Stimulated activated CD8-positive, alpha-beta memory T cell treated with anti-CD3 and anti-CD28 coated beads, Interleukin-7, amount 100 ng/mL, for 1 hour (primary cell): ENCODE measurements at places on chromosomes 11 and 22.

- DNase-seq = no peak
These were observed 251.9 kb upstream of the FAT3 start for GRCh38 chr11:91972665-91973266.

- DNase-seq = no peak
These were observed 60.9 kb upstream of the CLMP start for GRCh38 chr11:123255909-123256308.

DNA sequence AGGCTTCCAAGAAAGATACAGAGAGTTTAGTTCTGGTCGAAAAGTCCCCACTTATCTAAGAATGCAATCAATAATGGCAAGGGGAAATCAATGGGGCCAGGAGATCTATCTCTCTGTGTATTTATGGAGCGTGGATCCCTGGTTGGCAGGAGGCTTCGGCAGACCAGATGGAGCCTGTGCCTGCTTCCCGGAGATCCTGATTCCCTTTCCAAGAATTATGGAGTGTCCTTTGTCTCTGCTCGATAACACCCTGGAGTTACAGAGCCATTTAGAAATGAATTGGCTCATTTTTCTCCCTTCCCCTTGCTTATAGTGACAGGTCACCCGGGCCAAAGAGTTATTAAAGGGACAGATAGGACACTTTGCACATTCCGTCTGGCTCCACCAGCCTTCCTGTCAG is 92.4 kb downstream of the ISX start:
- DNase-seq = no peak

- no peak for DNase-seq
These were observed at the start of gene SLC1A2 for GRCh38 chr11:35419184-35419829. Gene SLC1A2, minus strand, starts transcription at chr11:35419558. Its CDS starts 592 bp downstream, at chr11:35418966.

DNA sequence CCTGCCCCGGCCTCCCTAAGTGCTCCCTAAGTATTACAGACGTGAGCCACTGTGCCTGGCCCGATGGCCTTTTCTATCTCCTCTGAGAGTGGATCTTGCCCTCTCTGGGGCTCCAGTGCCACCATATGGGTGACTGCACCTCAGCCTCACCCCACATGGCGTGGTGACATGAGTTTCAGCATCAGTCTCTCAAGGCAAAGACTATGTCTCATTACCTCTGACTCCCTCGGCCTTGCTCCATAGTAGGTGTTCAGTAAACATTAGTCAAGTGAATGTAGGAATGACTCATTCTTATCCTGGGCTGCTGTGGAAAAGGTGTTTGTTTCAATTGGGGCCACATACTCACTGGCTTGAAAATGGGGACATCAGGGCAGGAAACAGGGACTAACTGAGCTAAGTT is 168.8 kb downstream of the GRIK4 start:
- no peak for DNase-seq

- no peak for DNase-seq
These were observed 118.1 kb downstream of the DBX1 start for GRCh38 chr11:20042045-20042639.

- DNase-seq = no peak
These were observed 1120.5 kb upstream of the RAG2 start for GRCh38 chr11:37718431-37718999.

DNA sequence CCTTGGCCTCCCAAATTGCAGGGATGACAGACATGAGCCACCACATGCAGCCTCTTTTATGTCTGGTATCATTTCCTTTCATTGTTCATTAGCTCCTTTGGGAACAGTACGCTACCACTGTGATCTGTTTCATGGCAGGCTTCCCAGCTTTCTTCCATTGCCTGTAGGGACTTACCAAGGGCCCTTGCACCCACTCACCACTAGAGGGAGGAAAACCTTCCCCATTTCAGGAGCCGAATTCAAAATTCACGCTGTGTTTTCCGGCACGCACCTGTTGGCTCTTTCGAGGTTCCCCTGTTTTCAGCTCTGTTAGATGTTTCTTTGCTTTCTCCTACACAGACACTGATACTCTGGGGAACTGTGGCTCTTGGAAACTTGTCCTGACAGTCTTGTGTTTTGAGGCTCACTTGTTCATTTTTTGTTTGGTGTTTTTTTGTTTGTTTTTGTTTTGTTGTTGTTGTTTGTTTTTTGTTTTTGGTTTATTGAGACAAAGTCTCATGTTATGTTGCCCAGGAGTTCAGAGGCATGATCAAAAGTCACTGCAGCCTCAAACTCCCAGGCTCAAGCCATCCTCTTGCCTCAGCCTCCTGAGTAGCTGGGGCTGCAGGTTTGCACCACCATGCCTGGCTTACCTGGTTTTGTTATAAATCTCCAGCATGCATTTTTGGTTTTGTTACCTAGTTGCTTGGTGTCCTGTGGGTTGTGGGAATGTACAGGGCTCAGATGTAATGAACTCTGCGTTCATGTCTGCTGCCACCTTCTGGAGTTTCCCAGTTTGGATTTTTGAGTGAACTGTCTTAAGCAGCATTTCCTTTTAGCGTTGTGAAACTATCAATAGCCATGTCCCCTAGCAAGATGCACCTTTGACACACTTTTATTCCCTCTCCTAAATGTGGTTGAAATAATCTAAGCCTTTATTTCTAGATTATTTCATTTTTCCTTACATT is 2.3 kb downstream of the KRTAP5-11 start:
- DNase-seq = no peak

- DNase-seq = no peak
These were observed 17.4 kb upstream of the ETS1 start for GRCh38 chr11:128604723-128605122.

- no peak for DNase-seq
These were observed 118.1 kb upstream of the CLPB start for GRCh38 chr11:72552399-72552910.

- DNase-seq = no peak
These were observed 15.4 kb downstream of the FAM181B start for GRCh38 chr11:82718307-82718706.

GRCh38 chr11:117187799-117188481 is 9.4 kb downstream of the SIDT2 start:
- no peak for DNase-seq

- DNase-seq = no peak
These were observed 197.7 kb downstream of the AASDHPPT start for GRCh38 chr11:106275151-106275550.

- DNase-seq = no peak
These were observed at the start of gene PARVB for GRCh38 chr22:44024288-44024921. Gene PARVB, plus strand, starts transcription at chr22:44024302. Its CDS starts 38 bp downstream, at chr22:44024340.

- DNase-seq = no peak
These were observed 39.6 kb downstream of the CUL5 start for GRCh38 chr11:108048269-108048668.

DNA sequence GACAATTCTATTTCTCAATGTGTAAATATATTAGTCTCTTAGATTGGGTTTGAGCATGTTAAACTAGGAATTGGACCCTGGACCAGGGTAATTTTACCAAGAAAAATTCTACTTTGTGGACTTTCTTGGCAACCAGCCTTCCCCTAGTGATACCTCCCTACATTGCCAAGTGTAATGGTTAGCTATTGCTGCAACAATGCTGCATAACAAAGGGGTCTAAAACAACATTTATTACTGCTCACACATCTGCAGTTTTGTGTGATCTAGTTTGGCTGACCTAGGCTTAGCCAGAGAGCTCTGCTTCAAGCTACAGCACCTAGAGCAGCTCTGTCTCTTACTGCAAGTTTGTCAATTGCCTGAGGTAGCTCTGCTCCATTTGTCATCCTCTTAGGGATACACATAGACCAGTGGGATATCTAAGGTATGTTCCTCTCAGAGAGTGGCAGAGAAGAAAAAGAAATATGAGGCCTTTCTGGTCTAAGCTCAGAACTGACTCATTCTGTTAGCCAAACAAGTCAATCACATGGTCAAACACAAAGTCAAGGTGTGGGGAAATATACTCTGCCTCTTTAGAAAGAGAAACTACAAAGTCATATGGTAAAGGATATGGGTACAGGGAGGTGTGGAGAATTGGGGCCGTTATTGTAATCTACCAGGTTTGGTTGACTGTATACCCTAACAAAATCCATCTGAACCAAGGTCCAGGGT is 2.0 kb upstream of the LAYN start:
- DNase-seq = no peak

DNA sequence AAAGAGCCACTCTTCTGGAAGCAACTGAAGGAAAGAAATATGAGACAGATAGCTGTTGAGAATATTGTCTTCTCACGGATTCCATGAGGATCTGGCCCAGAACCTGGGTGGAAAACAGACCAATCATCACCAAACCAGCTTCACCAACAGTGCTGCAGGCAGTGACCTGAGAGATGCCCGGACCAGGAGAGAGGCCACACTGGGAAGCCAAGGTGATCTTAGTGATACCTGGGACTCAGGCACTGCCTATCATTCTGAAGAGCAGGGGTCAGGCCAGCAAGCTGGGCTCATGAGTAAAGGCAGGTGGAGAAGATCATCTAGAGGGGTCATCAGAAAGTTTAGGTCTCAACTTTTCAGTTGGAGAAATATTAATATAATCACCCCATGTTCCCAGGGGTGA is 595.8 kb upstream of the CADM1 start:
- no peak for DNase-seq

DNA sequence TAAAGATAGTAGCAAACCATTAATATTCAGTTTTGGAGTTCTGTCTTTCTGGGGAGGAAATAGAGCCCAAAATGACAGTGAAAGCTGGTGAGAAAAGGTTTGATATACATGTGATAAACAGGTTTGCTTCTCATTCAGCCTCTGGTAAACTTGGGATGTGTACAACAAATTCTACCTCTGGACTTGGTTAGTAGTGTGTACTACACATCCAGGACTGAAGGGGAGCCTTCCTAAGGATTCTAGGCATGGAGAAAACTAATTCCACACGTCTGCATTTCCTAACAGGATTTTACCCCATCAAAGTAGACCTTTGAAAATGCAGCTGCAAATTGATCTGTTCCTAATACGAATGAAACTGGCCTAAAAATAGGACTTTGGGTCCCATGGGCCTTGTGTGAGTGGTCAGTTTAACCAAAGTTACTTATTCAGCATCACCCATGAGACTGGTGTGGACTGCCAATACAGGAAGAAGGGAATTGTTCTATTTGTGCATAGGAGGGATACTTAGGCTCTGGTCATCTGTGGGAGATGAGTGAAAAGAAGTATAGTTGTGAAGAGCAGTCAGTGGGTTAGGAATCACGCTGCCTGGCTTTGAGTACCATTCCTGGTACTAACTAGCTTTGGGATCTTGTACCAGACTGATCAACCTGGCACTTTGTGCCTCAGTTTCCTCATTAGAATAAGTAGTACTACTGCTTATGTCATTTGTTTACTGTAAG is 74.2 kb downstream of the YAP1 start:
- DNase-seq = no peak

DNA sequence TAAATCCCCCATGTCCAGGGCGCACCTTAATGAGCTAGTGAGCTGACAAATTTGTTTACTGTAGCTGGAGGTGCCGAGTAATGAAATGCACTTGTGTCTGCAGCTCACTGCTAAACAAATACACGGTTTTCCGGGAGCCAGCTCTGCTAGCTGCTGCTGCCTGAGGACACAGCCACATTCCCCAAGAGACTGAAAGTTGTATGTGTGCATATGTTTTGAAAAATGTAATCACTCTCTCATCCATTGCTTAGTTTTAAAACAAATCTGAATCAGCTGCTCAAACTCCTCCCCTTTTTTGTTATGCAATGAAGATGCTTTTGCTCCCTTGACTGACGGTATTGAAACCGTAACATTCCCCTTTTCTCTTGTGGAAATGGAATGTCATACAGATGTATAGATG is 62.4 kb upstream of the NNMT start:
- DNase-seq = no peak

GRCh38 chr11:85602526-85603213 is 24.5 kb downstream of the DLG2 start:
- DNase-seq = no peak

DNA sequence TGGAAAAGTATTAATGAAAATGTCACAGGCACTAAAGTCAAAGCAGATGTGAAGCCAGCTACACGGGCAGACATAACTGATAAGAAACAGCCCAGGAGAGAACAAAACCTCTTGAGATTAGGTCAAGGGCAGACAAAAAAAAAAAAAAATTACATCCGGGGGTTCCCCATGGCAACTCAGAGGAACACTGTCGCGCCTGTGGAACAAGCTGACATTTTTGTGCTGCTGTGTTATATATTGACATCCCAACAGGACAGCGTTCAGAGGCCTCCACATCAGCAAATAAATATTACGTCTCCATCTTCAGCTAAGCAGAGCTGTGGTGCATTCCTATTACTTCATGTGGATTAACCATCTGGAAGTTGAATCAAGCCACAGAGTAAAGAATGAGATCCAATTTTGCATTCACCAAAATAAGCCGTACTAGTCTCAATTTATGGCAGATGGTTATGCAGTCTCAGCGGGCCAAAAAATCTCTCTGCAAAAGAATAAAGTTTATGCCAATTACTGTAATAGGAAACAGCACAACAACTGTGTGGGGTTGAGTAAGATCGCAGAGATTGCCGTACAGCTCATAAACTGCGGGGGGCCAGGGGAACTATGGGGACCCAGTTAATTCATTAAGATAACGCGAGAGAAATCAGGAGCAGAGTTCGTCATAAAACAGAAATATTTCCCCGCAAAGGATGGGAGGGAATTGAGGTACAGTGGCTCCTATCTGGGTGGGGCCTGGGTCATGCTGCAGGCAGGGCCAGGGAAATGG is 41.3 kb upstream of the MN1 start:
- DNase-seq = no peak

GRCh38 chr22:45897736-45898135 is 79.2 kb downstream of the WNT7B start:
- DNase-seq = no peak
